ENCODE measurements at places on chromosomes 5 and 9. TPM values are rescaled to one million over a fixed set of nuclear protein-coding genes. Genes with fewer than 3 reads are reported as not detected.

GRCh38 chr5:133227897-133228296 lies 176.1 kb downstream of the HSPA4 start:
- DNase-seq: no peak

DNA sequence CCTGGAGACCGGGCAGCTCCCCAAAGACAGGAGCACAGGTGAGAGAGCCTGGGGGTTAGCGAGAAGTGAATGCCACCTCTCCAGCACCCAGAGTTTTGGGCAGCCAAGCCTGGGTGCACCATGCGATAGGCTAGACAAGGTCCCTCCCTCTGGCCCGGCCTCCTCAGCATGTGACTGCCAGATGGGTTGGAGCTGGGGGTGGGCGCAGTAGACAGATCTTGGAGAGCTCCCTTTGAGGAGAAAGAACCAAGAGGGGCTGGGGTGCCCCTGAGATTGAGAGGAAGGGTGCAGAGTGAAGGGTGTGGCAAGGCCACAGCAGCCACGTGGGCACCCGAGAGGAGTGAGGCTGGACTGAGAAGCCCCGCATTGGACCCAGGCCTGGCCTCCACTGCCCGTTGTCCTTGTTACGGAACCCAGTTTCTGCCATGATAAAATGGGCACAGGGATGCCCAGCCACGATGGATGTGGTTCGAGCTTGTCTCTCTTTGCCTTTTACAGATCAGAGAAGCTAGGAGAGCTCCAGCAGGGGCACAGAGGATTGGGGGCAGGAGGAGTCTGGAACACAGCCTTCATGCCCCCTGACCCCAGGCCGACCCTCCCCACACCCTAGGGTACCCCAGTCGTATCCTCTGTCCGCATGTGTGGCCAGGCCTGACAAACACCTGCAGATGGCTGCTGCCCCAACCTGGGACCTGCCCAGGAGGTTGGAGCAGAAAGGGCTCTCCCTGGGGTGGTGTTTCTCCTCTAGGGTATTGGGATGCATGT lies 1.4 kb downstream of the TMEM141 start:
- no peak for DNase-seq

- no peak for DNase-seq
Observed at GRCh38 chr5:91170266-91170665, 212.9 kb downstream of the ARRDC3 start.

GRCh38 chr5:150339165-150339564 lies 18.3 kb upstream of the TCOF1 start:
- DNase-seq: no peak

GRCh38 chr5:123282444-123282843 lies 140.8 kb downstream of the CEP120 start:
- no peak for DNase-seq

- DNase-seq: peak; percentile 26
Observed at GRCh38 chr9:69307446-69308205, 17.4 kb upstream of the ENTREP1 start.

DNA sequence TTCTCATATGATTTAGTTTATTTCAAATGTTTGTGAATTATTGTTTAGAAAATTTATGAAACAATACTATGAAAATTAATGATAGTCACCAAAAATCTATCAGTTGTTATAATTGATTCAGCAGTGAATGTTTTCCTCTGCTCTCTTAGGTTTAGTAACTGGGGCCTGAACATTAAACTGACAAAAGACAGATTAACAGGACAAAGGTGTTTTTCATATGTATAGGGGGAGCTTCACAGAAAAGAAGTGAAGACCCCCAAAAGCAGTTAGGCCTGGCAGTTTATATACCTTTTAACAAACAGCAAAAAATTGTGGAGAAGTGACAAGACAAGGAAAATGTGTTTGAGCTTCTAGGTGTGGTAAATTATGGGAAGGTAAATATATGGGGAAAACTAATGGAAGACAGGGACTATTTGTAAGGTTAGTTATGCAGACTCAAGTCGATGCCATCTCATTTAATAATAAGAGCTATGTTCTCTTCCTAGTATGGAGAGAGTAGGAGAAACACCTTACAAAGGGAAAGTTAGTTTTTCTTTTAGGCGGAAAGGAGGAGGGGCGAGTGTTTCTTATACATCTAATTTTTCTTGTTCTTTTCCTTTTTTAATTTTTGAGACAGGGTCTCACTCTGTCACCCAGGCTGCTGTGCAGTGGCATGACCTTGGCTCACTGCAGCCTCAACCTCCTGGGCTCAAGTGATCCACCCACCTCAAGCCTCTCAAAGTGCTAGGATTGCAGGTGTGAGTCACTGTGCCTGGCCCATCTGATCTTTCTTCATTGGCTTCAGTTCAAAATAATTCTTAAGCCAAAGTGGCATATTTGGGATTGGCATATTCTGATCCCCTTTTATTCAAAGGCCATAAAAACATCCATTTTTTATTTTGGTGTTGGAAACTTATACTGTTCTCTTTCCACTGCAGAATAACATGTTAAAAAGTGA lies 77.8 kb downstream of the C9orf153 start:
- DNase-seq: peak; percentile 31

GRCh38 chr9:131837836-131838235 lies 98.0 kb upstream of the RAPGEF1 start:
- DNase-seq: no peak

- DNase-seq: no peak
Observed at GRCh38 chr5:5005353-5005752, 134.8 kb upstream of the ADAMTS16 start.

GRCh38 chr9:89980600-89980999 lies 375.8 kb downstream of the GADD45G start:
- no peak for DNase-seq

ZDHHC11B gene
- under 0.01 TPM for total RNA-seq

FAM219A gene
- total RNA-seq: 16.2 TPM

- no peak for DNase-seq
Observed at GRCh38 chr5:72276219-72276752, 43.8 kb downstream of the MRPS27 start.

- no peak for DNase-seq
Observed at GRCh38 chr5:133681896-133682295, 69.6 kb upstream of the FSTL4 start.

TTC23L gene
- total RNA-seq: not detected

GDF9 gene
- total RNA-seq: not detected

DNA sequence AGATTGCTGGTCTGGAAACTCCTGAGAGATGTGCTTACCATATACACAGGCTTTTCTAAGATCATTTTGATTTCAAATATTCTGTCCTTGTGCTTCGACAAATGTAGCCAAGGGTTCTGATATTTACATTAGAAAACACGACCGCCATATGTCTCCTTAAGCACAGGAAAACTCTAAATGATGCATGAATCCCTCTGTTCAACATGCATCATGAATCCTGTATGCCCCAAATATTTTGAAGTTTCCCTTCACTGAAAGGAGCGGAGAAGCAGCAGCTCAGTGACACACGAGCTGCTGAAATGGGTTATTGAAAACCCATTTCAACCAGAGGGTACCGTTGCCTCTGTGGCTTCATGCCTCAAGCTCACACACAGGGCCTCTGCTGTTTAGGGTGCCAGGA lies 74.4 kb downstream of the NREP start:
- no peak for DNase-seq

STK32A gene
- total RNA-seq: 2.1 TPM

DNA sequence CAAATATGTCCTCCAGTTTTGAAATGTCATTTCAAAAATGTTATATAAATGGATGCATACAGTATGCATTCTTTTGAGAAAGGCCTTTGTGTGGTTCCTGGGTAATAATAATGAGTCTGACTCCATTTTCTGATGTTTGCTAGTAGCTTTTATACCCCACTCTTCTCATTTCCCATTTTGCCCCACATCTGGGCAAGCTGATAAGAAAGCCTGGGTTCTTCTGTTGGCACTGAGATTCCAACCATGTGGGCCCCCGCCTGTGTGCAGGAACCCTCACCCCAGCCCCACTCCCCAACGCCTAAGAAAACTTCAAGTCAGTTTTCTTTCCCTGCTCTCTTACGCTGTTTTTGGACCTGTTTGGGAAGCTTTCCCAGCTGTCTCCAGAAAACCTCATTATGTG lies 89.4 kb downstream of the SNX18 start:
- DNase-seq: no peak

- no peak for DNase-seq
Observed at GRCh38 chr9:77705636-77706035, 57.5 kb upstream of the GNA14 start.

C1QTNF3 gene
- total RNA-seq: 0.11 TPM

CDX1 gene
- total RNA-seq: 1.3 TPM

- no peak for DNase-seq
Observed at GRCh38 chr9:6072865-6073264, 57.4 kb upstream of the RANBP6 start.

OTP gene
- not detected for total RNA-seq

- DNase-seq: no peak
Observed at GRCh38 chr5:60066502-60066901, 173.0 kb upstream of the PDE4D start.

- no peak for DNase-seq
Observed at GRCh38 chr9:136437839-136438547, 1.7 kb downstream of the INPP5E start.

- DNase-seq: no peak
Observed at GRCh38 chr9:33232815-33233214, 7.2 kb upstream of the SPINK4 start.

DNA sequence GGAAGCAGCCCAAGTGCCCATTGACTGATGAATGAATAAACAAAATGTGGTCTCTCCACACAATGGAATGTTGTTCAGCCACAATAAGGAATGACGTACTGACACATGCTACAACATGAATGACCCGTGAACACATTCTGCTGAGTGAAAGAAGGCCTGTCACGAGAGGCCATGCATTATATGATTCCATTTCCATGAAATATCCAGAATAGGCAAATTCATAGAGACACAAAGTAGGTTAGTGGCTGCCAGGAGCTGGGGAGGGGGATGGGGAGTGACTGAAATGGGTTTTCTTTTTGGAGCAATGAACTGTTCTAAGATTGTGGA lies 41.4 kb downstream of the BICD2 start:
- DNase-seq: no peak

HAND1 gene
- total RNA-seq: not detected

DNA sequence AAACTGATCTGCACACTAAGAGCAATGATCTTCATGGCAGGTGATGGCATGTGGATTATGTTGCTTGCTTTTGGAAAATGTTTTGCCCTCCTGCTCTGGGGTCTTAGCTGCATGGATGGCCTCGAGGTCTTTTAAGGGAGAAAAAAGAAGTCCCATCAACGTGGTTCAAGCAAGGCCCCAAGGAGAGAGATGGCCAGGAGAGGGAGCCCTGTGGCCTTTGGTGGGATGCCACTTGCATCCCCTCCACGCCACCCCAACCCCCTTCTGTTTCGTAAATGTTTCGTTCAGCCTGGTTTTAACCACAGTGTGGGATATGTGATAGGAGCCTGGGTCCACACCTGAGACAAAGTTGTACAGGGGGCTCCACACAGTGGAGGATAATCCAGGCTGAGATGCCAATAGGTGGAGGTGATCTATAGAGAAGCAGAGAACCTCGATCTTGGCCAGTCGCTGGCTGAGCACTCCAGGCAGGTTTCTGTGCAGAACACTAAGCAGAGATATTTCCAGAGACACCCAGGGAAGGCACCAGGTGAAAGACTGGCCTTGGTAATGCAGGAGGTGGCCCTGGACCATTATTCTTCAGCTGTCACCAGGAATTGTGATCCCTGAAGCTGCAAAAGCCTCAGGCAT lies 25.8 kb upstream of the FRRS1L start:
- peak; percentile 64 for DNase-seq

Data from Daoy (cell line).